ENCODE measurements at places on chromosomes 6 and 20. TPM values are rescaled to one million over a fixed set of nuclear protein-coding genes. Genes with fewer than 3 reads are reported as not detected.

The KIAA0408 gene
- not detected for total RNA-seq

The SLC26A8 gene
- not detected for total RNA-seq

The SLC22A3 gene
- total RNA-seq = 0.47 TPM

The ANKRD60 gene
- total RNA-seq = not detected
